ENCODE measurements at places on chromosomes 12 and 14. TPM values are rescaled to one million over a fixed set of nuclear protein-coding genes. Genes with fewer than 3 reads are reported as not detected.

The PTPRB gene
- 1.1 TPM for total RNA-seq

The SLC35F4 gene
- total RNA-seq = not detected

The GXYLT1 gene
- total RNA-seq = 11.4 TPM

The RFLNA gene
- total RNA-seq = 3.8 TPM

The IL23A gene
- total RNA-seq = not detected

The ASIC1 gene
- 0.65 TPM for total RNA-seq

The SYNE3 gene
- total RNA-seq = 7.1 TPM

The GOLGA5 gene
- 64.7 TPM for total RNA-seq

The TMPRSS12 gene
- total RNA-seq = under 0.01 TPM

The ATXN7L3B gene
- total RNA-seq = 30.0 TPM

The STON2 gene
- total RNA-seq = 32.2 TPM

The EMP1 gene
- 106 TPM for total RNA-seq

The MAGOHB gene
- total RNA-seq = 20.0 TPM

The CD27 gene
- total RNA-seq = not detected

The AKT1 gene
- 147 TPM for total RNA-seq

The REP15 gene
- 0.65 TPM for total RNA-seq

The SLC38A2 gene
- 453 TPM for total RNA-seq

The DACT1 gene
- 41.2 TPM for total RNA-seq

The DTX3 gene
- total RNA-seq = 16.1 TPM

The CMTM5 gene
- not detected for total RNA-seq

The RPL10L gene
- total RNA-seq = not detected

The C14orf39 gene
- not detected for total RNA-seq

The SIRT4 gene
- total RNA-seq = 3.5 TPM

The DEGS2 gene
- under 0.01 TPM for total RNA-seq

The SARNP gene
- total RNA-seq = 45.9 TPM

The TSPAN19 gene
- not detected for total RNA-seq

The DDX11 gene
- 22.0 TPM for total RNA-seq

The EIF2S3B gene
- 1.2 TPM for total RNA-seq

The TDRD9 gene
- 6.5 TPM for total RNA-seq

The TTLL5 gene
- total RNA-seq = 29.3 TPM

The PPP1R1A gene
- not detected for total RNA-seq

The TAS2R42 gene
- total RNA-seq = not detected

The C12orf50 gene
- not detected for total RNA-seq

The NKX2-1 gene
- not detected for total RNA-seq

The KLRC4 gene
- 1.2 TPM for total RNA-seq

The PIWIL1 gene
- not detected for total RNA-seq

The KLRG1 gene
- total RNA-seq = 0.39 TPM

The LRRK2 gene
- total RNA-seq = 0.39 TPM

The TSPAN8 gene
- not detected for total RNA-seq

The TPH2 gene
- not detected for total RNA-seq
